Endothelial cell of coronary artery (primary cell): ENCODE measurements at places on chromosomes 12 and 14. TPM values are rescaled to one million over a fixed set of nuclear protein-coding genes. Genes with fewer than 3 reads are reported as not detected.

Gene SIX6
- total RNA-seq, result not detected in 2 replicates

Gene ASIC1
- total RNA-seq, result 0.36 and 1.0 TPM in 2 replicates

Gene MEG3
- 12.6 and 72.9 TPM in 2 replicates for total RNA-seq

Gene GZMB
- not detected in 2 replicates for total RNA-seq

Gene OAS2
- total RNA-seq, result 5.8 and 11.4 TPM in 2 replicates

Gene C12orf42
- total RNA-seq, result not detected in 2 replicates

Gene LHX5
- total RNA-seq, result not detected in 2 replicates

Gene AGAP2
- under 0.01 and 0.09 TPM in 2 replicates for total RNA-seq

Gene GALNT9
- 0.36 and 1.1 TPM in 2 replicates for total RNA-seq

Gene DAO
- not detected in 2 replicates for total RNA-seq

Gene TNS2
- 19.8 and 33.7 TPM in 2 replicates for total RNA-seq

Gene TMEM63C
- total RNA-seq, result 0.72 and 0.75 TPM in 2 replicates

Gene DLGAP5
- total RNA-seq, result 17.5 and 57.8 TPM in 2 replicates

Gene AMDHD1
- 0.09 TPM in 1 of 2 replicates, not detected in the other for total RNA-seq

Gene NYNRIN
- 8.0 and 14.1 TPM in 2 replicates for total RNA-seq

Gene RPGRIP1
- not detected in 2 replicates for total RNA-seq

Gene P2RX7
- total RNA-seq, result 0.72 and 0.75 TPM in 2 replicates

Gene CCDC85C
- 13.3 and 21.9 TPM in 2 replicates for total RNA-seq

Gene KLRG1
- total RNA-seq, result 8.9 and 10.3 TPM in 2 replicates

Gene MORN3
- 0.28 and 1.1 TPM in 2 replicates for total RNA-seq

Gene CFAP54
- total RNA-seq, result 18.4 and 22.4 TPM in 2 replicates

Gene AQP6
- total RNA-seq, result 0.09 TPM in 1 of 2 replicates, not detected in the other

Gene PTHLH
- 1.8 and 2.0 TPM in 2 replicates for total RNA-seq

Gene KCNH5
- total RNA-seq, result under 0.01 TPM in 1 of 2 replicates, not detected in the other

Gene JAG2
- 96.3 and 97.8 TPM in 2 replicates for total RNA-seq

Gene KITLG
- total RNA-seq, result 22.0 and 24.1 TPM in 2 replicates

Gene OAS1
- total RNA-seq, result 4.9 TPM in 2 replicates

Gene SSPN
- 0.27 and 1.5 TPM in 2 replicates for total RNA-seq

Gene RPL6
- 685 and 785 TPM in 2 replicates for total RNA-seq

Gene OAS3
- total RNA-seq, result 2.2 and 5.5 TPM in 2 replicates

Gene SLC7A8
- 0.63 TPM in 1 of 2 replicates, not detected in the other for total RNA-seq

Gene MYBPC1
- not detected in 2 replicates for total RNA-seq

Gene KRT83
- not detected in 2 replicates for total RNA-seq

Gene FAM177A1
- total RNA-seq, result 30.1 and 46.3 TPM in 2 replicates

Gene SIRT4
- total RNA-seq, result 1.3 TPM in 2 replicates

Gene KCNH3
- total RNA-seq, result under 0.01 and 0.09 TPM in 2 replicates

Gene NDRG2
- total RNA-seq, result 0.09 TPM in 1 of 2 replicates, not detected in the other

Gene PA2G4
- total RNA-seq, result 192 and 236 TPM in 2 replicates

Gene NELL2
- total RNA-seq, result 0.18 TPM in 1 of 2 replicates, not detected in the other

Gene ADAM20
- 0.45 and 1.2 TPM in 2 replicates for total RNA-seq

Gene GPR132
- total RNA-seq, result 0.18 TPM in 1 of 2 replicates, not detected in the other

Gene ALX1
- 0.09 and 0.81 TPM in 2 replicates for total RNA-seq
